Astrocyte (in vitro differentiated cells and primary cell): ENCODE measurements at places on chromosomes 2 and 18.

GRCh38 chr2:177078416-177078815 lies 134.2 kb upstream of the HNRNPA3 start:
- DNase-seq: no peak

DNA sequence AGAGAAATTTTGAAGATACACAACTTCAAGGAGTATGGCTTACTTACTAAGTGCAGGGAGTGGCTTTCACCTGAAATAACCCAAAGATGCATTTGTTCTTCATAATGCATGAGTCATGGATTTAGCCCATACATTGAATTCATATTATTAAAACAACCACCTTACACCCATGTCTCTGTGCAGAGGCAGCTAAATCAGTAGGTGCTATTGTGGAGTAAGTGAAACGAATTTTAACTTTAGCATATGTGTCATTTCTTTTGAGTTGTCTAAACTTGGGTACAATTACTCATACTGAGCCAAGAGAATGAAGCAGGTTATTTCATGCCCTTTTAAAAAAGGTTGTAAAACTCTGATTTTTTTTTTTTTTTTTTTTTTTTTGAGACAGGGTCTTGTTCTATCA lies 11.0 kb upstream of the ANKRD29 start:
- DNase-seq: no peak

DNA sequence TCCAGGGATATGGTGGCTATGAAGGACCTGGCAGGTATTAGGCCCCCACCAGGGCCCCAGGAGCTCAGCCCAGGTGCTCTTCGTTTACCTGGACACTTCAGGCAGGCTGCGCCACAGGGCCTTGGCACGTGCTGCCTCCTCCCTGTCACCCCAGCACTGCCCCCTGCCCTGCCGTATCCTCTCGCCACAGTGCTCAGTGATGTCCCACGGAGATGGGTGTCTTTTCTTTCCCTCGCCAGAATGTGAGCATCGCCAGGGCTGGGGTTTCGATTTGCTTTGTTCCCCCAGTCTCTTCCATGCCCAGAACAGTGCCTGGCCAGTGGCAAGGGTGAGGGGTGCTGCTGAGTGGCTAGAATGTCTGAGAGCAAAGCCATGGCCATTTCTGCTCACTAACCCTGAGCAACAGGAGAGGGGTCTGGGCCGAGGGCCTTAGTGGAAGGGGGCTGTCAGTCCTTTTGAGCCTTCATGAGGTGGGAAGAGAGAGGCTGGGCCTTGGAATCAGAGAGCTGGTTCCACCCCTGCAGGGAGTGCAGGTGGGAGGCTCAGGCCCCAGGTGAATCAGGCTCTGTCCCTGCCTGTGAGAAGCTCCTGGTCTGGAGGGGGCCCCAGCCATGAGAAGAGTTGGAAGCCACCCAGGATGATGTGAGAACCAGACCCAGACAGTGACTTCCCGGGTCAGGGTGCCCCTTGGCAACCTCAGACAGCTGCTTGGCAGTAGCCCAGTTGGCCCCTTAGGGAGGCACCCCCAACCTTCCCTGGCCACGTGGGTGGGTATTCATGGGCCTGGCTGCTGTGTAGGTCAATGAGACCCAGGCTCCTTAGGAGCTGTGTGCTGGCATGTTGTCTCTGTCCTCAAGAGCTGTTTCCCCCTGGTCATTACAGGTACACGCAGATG lies 129.9 kb upstream of the HS6ST1 start:
- DNase-seq: no peak

- DNase-seq: peak; percentile 78
Observed at GRCh38 chr18:46169464-46169941, 65.3 kb downstream of the HAUS1 start.

DNA sequence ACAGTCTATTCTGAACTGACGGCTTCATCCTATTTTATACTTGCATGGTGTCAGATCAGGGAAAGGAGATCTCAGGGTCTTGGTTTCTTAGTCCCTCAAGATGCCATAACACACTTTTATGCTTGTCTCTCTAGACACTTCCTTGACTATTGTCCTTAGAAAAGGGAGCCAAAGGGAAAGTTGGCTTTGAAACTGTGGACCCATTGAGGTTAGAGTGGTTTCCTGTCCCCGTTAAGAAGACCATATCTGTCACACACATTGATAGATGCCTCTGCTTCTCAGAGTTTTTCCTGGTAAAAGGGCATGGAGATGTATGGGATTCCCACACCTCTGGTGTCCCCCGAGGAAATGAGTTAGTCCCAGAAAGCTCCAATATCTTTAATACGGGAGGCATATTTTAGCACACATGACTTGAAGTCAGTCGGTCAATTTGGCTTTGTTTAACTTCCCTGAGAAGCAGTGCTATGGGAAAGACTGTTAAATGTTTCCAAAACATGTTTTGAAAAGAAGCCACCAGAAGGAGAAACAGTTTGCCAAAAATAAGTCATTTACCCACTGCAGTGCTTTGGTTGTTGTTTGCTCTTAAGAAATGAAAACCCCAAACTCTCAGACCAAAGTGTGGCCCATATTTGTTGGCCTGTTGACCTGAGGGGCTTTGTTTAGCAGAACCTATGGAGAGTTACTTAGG lies 133.4 kb upstream of the CXCR4 start:
- no peak for DNase-seq
